Ovary (tissue), 10 donors: ENCODE measurements at places on chromosomes 11 and 22. TPM values are rescaled to one million over a fixed set of nuclear protein-coding genes. Genes with fewer than 3 reads are reported as not detected.

- no peak overlapping the region for H3K4me3 ChIP-seq
- H3K27me3 ChIP-seq = no peaks in the 10 kb centered on the region
- no peaks in the 10 kb centered on the region for H3K36me3 ChIP-seq
- no peak for DNase-seq
Measured at GRCh38 chr22:31623592-31624304, 38.3 kb downstream of the PISD start.

Gene ISX
- total RNA-seq = not detected

- H3K4me1 ChIP-seq = no peaks in the 10 kb centered on the region
- H3K27me3 ChIP-seq = no peaks in the 10 kb centered on the region
- H3K4me3 ChIP-seq = no peak overlapping the region
- no peak overlapping the region for H3K27ac ChIP-seq
- DNase-seq = no peak
Measured at GRCh38 chr11:86234831-86235461, 9.6 kb upstream of the EED start.

Gene PAK1
- total RNA-seq = 48.1 TPM

GRCh38 chr22:47276991-47277390 is 514.5 kb downstream of the TBC1D22A start:
- H3K27me3 ChIP-seq = no peaks in the 10 kb centered on the region
- no peaks in the 10 kb centered on the region for H3K36me3 ChIP-seq
- H3K4me1 ChIP-seq = peaks cover 6% of the 10 kb centered on the region

Gene RAB39A
- 2.1 TPM for total RNA-seq

DNA sequence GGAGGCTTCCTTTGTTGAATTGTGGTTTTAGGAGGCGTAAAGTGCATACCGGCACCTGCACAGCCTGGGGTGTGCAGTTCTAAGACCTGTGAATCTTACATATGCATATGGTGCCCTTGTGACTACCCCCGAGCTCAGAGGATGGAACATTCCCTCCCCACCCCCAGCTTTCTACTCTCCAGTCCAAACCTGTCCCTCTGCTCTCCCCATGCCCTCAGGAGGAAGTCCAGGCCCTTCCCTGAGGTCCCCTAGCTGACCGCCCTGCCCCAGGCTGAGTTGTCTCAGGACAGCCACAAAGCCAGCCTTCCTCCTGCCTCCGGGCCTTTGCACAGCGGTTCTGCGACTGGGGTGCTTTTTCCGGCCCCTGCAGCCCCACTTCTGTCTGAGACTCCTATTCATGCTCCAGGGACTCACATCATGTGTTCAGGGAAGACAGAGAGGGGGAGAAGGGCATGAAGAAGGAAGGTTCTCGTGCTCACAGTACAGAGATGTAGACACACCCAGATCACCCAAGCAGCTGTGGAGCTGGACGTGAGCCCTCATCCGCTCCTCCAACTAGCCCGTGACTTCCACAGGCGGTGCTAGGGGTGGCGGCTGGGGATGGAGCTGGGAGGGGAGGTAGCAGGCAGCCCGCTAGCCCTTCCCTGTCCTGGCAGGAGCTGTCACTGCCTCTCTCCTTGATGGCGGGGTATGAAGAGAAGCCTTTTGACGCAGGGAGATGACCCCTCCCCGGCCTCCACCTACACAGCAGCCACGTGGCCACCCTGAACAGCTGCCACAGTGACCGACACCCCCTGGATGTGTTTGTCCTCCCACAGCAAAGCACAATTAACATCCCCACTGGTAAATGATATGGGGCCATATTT is 50.8 kb downstream of the FLRT1 start:
- H3K4me3 ChIP-seq = no peak overlapping the region
- DNase-seq = peak; percentile 55

Gene BDNF
- total RNA-seq = 0.48 TPM

Gene LTO1
- 29.9 TPM for total RNA-seq

Gene SF3A1
- total RNA-seq = 176 TPM

- no peak overlapping the region for H3K27ac ChIP-seq
- no peak for DNase-seq
- H3K4me3 ChIP-seq = no peak overlapping the region
- no peaks in the 10 kb centered on the region for H3K27me3 ChIP-seq
- H3K4me1 ChIP-seq = peaks cover 5% of the 10 kb centered on the region
Measured at GRCh38 chr11:72783144-72783905, 10.5 kb downstream of the STARD10 start.

- no peak overlapping the region for H3K27ac ChIP-seq
- H3K4me3 ChIP-seq = no peak overlapping the region
- no peaks in the 10 kb centered on the region for H3K4me1 ChIP-seq
Measured at GRCh38 chr22:27984001-27984695, 65.1 kb upstream of the PITPNB start.

DNA sequence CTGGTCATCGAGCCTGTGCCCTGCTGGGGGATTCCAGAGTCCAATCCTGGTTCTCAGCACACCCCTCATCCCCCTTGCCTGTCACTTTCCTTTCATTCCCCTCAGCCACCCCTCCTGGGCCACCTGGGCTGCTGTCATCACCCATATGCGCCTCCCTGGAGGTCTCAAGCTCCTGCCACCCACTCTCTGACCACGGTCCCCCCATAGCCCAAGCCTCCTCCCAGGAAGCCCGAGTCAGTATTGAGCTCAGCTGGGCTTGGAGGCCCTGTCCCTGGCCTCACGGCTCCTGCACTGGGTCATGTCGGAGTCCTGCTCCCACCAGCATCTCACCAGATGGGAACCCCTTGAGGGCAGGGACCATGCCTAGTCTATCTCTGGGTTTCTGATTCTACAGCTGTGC is 44.6 kb downstream of the NFAM1 start:
- no peak overlapping the region for H3K4me3 ChIP-seq
- H3K27me3 ChIP-seq = no peaks in the 10 kb centered on the region
- H3K27ac ChIP-seq = no peak overlapping the region
- no peaks in the 10 kb centered on the region for H3K36me3 ChIP-seq
- DNase-seq = no peak
- no peaks in the 10 kb centered on the region for H3K4me1 ChIP-seq

Gene RBFOX2
- 121 TPM for total RNA-seq

DNA sequence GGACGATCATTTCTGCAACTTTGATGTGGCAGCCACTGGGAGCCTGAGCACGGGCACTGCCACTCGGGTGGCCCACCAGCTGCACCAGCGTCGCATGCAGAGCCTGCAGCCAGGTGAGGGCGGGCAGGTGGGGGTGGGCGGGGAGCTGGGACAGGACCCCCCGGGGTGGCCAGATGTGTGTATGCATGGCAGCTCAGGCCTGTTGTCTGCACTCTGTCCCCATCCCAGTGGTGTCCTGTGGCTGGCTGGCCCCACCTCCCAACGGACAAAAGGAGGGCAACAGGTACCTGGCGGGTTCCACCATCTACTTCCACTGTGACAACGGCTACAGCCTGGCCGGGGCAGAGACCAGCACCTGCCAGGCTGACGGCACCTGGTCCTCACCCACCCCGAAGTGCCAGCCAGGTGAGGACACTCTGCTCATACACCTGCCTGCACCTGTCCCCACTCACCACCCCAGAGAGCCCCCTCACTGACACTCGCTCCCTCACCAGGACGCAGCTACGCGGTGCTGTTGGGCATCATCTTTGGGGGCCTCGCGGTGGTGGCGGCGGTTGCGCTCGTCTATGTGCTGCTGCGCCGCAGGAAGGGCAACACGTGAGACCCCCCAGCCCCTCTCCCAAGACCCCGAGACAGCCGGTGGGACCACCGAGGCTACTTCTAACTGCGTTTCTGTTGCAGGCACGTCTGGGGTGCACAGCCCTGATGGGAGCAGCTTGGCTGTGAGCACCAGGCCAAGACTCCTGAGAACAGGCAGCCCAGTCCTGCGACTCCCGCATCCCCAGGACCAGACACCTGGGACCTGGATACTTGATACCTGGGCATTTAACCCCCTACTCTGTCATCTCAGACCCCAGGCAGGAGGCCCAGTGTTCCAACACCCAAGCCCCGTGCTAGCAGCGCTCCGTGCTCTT is 6.7 kb downstream of the SUSD2 start:
- peak; percentile 19 for DNase-seq
- no peaks in the 10 kb centered on the region for H3K36me3 ChIP-seq
- H3K27ac ChIP-seq = no peak overlapping the region

DNA sequence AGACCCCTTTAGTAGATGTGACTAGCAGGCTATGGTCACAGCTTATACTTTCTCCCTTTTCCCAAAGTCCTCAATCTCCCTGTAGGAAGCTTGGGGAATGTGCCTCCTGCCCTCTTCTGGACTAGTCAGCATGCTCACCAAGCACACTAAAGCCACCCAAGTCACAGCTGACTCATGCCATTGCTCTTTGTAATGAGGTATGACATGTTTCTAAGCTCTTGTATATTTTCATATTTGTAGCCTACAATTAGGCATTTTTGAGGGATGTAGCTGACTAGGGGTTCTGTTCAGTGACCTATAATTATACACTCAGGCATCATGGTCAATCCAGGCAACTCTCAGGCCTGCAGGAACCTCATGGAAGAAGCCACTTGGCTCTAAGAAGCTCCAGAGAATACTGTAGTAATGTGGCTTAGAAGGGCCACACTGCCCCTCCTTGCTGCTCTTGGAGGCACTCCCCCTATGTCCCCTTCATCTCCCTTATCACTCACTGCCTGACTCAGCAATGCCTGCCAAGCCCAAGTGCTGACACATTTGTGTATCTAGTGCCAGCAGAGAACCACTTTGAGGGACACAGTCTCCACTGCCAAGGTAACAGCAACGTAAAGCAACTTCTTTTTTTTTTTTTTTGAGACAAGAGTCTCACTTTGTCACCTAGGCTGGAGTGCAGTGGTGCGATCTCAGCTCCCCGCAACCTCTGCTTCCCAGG is 86.2 kb downstream of the RPL27A start:
- H3K4me3 ChIP-seq = no peak overlapping the region
- DNase-seq = no peak
- no peaks in the 10 kb centered on the region for H3K27me3 ChIP-seq
- H3K27ac ChIP-seq = no peak overlapping the region
- no peaks in the 10 kb centered on the region for H3K36me3 ChIP-seq

DNA sequence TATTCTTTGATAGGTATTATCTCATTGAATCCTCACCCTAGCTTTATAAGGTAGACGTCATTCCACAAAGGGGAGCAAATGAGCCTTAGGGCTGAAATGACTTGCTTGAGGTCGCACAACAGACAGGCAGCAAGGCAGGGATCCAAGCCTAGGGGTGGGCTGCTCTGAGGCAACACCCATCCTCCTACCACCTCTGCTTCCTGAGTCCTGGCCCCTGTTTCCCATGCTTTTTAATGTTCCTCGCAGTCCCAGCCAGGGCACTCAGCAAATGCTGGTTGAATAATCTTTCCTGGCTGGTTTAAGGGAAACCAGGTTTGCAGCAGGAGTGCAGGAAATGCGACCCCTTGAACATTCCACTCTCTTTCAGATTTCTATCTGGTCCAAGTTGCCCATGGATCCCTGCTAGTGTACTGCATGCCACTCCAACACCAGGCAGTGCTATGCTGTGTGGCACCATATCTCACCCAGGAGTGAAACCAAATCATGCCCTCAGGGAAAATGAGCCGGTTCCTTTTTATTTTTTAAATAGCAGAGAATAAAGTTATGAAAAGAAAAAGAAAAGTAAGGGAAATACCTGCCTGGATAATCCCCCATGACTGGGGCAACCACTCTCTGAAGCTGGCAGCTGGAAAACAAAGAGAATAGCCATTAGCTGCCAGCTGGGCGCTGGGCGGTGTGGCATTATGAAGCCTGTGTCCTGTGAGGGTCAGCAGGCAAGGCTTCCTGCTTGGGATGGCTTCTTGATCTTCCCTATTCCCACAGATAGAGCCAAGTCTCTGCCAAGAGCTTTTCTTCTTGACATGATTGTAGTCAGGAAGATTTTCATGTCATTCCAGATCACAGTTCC is 21.8 kb downstream of the MICAL2 start:
- no peak overlapping the region for H3K4me3 ChIP-seq
- no peak overlapping the region for H3K27ac ChIP-seq
- no peak for DNase-seq
- no peaks in the 10 kb centered on the region for H3K4me1 ChIP-seq

DNA sequence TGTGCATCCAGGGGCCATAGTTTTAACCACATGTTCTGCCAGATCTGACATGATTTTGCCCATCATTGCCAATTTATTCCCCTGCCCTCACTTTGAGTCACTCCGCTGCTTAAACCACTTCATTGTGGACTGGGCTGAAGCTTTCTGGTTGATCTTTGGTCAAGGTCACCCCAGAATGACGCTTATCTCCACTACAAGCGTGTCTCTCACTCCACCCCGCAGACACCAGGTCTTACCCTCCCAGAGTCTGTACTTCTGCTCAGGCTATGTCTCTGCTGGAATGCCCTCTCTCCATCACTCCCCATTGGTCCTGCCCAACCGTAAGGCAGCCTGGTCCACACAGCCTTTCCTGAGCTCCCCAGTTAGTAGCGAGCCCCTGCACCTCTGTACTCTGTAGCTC is 170.5 kb upstream of the SYT13 start:
- H3K36me3 ChIP-seq = no peaks in the 10 kb centered on the region
- H3K27me3 ChIP-seq = no peaks in the 10 kb centered on the region

- no peak for DNase-seq
- H3K4me3 ChIP-seq = no peak overlapping the region
- no peaks in the 10 kb centered on the region for H3K36me3 ChIP-seq
- no peaks in the 10 kb centered on the region for H3K27me3 ChIP-seq
- H3K27ac ChIP-seq = no peak overlapping the region
Measured at GRCh38 chr11:66046901-66047300, 2.1 kb downstream of the GAL3ST3 start.

Gene TMX2
- total RNA-seq = 56.8 TPM

GRCh38 chr11:128450882-128451651 is 136.3 kb downstream of the ETS1 start:
- H3K36me3 ChIP-seq = no peaks in the 10 kb centered on the region
- peaks cover 10% of the 10 kb centered on the region for H3K4me1 ChIP-seq
- H3K27me3 ChIP-seq = no peaks in the 10 kb centered on the region
- no peak for DNase-seq
- H3K27ac ChIP-seq = peak overlapping the region; percentile 79

DNA sequence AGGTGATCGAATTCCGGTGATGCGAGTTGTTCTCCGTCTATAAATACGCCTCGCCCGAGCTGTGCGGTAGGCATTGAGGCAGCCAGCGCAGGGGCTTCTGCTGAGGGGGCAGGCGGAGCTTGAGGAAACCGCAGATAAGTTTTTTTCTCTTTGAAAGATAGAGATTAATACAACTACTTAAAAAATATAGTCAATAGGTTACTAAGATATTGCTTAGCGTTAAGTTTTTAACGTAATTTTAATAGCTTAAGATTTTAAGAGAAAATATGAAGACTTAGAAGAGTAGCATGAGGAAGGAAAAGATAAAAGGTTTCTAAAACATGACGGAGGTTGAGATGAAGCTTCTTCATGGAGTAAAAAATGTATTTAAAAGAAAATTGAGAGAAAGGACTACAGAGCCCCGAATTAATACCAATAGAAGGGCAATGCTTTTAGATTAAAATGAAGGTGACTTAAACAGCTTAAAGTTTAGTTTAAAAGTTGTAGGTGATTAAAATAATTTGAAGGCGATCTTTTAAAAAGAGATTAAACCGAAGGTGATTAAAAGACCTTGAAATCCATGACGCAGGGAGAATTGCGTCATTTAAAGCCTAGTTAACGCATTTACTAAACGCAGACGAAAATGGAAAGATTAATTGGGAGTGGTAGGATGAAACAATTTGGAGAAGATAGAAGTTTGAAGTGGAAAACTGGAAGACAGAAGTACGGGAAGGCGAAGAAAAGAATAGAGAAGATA is at the start of gene MALAT1:
Gene MALAT1, plus strand, starts transcription at position 69 of the 736 bp plus-strand sequence.
- H3K27me3 ChIP-seq = no peaks in the 10 kb centered on the region
- H3K4me3 ChIP-seq = peak within 1 kb of the TSS; percentile 82
- peak; percentile 96 for DNase-seq
- H3K27ac ChIP-seq = peak within 1 kb of the TSS; percentile 91
- H3K4me1 ChIP-seq = peaks cover 5% of the 10 kb centered on the region
